AG04450 (cell line): ENCODE measurements at places on chromosomes 6 and 20. TPM values are rescaled to one million over a fixed set of nuclear protein-coding genes. Genes with fewer than 3 reads are reported as not detected.

DNA sequence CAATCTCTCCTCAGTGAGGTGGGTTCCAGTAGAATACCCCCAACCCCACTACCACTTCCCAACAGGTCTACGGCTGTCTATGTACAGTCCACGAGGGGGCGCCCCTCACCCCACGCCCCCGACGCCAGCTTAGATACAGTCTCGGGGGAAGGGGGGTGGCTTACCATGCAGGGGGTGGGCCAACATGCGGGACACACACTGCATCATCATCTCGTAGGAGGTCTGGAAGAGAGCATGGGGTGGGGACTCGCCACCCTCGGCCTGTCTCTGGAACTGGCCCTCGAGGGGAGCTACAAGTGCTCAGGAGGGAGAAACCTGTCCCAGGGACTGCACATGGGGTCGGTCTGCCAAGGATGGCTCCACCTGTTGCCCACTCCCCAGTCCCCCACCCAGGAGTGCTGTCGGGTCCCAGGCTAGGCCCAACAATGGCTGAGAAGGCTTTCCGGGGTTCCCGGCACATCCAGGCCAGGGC, 8.5 kb downstream of the MTCH1 start:
- no peak for DNase-seq

DNA sequence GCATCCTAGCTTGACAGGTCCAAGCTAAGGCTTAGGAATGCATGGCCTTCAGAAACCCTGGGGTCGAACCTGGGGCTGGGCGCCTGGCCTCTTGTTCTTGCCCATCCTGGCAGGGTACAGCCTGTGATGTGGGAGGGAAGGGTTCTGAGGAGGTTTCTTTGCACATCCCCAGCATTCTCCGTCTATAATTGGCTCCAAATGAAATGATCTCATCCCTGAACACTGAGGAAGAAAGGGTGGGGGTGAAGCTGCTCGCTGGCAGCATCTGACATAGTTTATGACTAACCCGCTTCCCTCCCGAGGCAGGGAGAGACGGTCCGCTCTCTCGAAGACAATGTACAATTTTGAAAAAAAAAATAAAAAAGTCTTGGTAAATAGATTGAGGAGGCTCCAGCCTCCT, 67.1 kb upstream of the ZNFX1 start:
- DNase-seq, result peak; percentile 78

- no peak for DNase-seq
Observed at GRCh38 chr20:63696306-63696627, 185 bp upstream of the TNFRSF6B start.

The F13A1 gene
- not detected in 2 replicates for polyA plus RNA-seq

DNA sequence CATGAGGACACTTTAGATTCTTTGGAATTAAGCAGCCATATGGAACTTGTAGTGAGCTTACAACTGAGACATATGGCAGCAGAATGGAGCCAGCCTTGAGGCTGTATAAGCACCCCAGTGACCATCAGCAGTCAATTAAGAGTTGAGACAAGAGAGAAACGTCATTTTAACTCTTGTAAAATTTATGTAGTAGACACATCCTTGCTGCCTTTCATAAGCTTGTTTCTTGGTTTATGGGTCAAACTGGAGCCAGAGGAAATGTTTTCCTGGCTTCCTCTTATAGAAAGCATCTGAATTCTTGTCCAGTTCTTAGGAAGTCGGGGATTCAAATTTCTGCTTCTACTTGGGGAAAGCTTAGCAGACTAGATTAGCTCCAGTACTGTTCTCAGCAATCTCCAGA, 745.1 kb upstream of the MARCKS start:
- DNase-seq, result no peak

The CDH4 gene
- 1.6 and 2.1 TPM in 2 replicates for polyA plus RNA-seq

GRCh38 chr20:42524058-42524457, 665.6 kb downstream of the PTPRT start:
- DNase-seq, result no peak

GRCh38 chr6:55518529-55519060, 60.4 kb downstream of the HMGCLL1 start:
- no peak for DNase-seq

DNA sequence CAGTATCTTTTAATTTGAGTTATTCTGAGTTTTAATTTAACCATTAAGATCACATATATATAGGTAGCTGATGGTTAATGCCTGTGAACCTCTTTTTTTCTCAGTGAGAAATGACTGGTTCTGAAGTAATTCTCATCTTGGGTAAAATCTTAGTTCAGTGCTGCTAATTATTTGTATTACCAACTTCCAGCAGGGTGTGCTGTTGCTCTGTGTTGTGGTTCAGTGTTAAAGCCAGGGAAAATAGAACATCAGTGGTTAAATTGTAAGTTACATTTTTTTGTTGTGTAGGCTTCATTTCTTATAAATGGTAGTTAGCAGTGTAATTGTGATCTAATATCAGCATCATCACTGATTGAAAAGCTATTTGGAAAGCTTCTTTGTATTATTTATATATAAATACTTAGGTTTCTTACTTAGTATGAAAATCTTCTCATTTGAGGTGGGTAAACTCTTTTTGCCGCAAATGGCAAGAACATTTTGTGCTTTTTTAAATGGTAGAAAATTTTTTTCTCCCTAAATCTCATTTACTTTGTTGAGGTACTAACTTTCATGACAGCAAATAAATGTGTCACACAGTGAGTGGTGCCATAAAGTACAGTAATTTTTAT, 43.7 kb downstream of the CDC5L start:
- DNase-seq, result peak; percentile 43

GRCh38 chr20:34708621-34709043, 4.5 kb downstream of the TP53INP2 start:
- DNase-seq, result no peak

DNA sequence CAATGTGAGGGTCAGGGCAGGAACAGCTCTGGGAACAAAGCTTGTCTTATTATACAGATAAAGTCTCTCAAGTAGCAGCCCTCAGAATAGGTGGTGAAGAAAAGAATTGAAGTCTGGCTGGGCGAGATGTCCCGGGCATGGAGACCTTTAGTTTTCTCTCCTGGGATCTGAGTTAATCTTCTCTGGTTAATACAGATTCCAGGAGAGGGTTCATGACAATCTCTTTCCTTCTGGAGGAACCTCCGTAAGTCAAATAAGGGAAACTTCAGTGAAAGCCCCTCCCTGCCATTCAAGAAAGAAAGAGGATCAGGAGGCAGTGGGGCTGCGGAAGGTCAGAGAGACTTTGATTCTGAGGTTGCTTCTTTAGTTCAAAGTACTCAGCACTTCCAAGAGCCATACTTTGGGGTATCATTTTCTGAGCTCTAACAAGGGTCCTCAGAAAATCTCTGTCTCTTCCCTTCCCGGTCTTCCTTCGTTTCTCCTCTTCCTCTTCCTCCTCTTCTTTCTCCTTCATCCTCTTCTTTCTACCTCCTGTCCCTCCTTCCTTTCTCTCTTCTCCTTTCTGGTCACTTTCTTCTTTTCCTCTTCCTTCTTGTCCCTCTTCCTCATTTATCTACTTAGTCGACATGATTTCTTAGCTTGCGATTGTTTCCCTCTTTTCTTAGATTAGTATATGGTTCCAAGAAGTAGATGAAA, 4.6 kb upstream of the ZNF184 start:
- DNase-seq, result no peak
